Kidney (tissue), 22 donors: ENCODE measurements at places on chromosomes 4 and X. TPM values are rescaled to one million over a fixed set of nuclear protein-coding genes. Genes with fewer than 3 reads are reported as not detected.
A peak's percentile ranks its signal among the peaks of the same experiment; 100 is the strongest.

DNA sequence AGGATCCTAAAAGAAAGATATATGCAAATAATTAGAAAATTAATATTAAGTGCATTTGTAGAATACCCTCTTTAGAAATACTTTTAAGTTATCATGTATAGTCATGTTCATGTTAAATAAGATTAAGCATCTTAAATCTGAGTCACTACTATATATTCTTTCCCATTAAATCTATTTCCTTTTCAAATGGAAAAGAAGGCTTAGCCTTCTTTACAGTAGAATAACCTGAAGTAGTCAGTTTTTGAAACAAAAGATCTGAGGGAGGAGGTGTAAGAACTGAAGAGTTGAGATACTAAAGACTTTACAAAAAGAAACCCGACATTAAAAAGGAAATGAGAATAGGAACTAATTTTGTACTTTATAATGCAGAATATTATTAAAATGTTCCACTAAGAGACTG, 14.7 kb upstream of the HSD17B13 start:
- no peak for DNase-seq

Gene TCP11X1
- not detected for total RNA-seq

DNA sequence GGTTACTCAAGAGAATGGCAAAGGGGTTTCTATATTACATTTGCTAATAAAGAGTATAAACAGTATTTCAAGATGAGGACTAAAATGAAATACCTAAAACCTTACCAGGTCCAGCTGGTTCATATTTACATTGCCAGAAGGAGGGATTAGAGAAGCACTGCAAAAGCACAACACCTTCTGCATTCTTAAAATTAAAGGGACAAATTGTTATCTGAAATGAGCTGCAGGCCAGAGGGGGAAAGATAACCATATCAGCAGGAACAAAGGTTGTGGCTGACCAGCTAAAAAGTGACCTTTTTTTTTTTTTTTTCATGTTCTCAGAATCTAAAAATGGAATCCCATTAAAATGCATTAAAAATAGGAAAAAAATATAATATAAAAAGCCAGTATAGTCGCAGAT, 39.7 kb downstream of the AFF2 start:
- DNase-seq, result no peak

GRCh38 chrX:34884817-34885216, 57.8 kb upstream of the FAM47B start:
- DNase-seq, result no peak

DNA sequence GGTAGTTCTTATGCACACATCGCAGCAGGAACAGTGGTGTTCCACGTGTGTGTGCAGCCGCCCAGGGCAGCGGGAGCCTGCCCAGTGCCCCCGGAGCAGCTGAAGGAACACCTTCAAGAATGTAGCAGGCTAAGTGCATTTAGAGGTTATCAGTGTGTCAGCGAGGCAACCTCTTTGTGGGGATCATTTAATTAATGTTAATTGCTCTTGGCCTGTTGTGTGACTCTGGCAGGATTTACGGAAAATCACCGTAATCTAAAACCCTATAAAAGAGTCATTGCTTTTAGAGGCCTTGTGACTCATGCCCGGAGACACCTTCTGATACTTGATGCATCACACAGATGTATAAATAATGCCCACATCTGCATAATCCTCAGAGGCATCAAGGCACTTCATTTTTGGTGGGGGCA, 47.3 kb upstream of the GATB start:
- no peak for DNase-seq

GRCh38 chrX:145843146-145843904, 25.7 kb downstream of the SLITRK2 start:
- DNase-seq, result peak; percentile 45

GRCh38 chr4:86398187-86398586, 38.3 kb upstream of the MAPK10 start:
- DNase-seq, result no peak

DNA sequence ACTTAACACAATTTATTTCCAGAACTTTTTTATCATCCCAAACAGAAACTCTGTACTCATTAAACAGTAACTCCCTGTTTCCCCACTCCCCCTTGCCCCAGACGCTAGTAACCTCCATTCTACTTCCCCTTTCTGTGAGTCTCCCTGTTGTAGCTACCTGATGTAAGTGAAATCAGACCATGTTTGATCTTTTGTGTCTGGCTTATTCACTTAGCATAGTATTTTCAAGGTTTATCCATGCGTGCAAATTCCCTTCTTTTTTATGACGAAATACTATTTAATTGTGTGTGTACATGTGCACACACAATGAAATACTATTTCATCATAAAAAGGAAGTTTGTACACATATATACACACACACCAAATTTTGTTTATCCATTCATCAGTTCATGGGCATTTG, 5.2 kb downstream of the PKD2 start:
- DNase-seq, result no peak
